ENCODE measurements at places on chromosomes 5 and 9.

- DNase-seq: peak; percentile 68
These were observed 79.3 kb upstream of the PRLR start for GRCh38 chr5:35309365-35310130.

- no peak for DNase-seq
These were observed 55.3 kb upstream of the MTAP start for GRCh38 chr9:21747175-21747574.

DNA sequence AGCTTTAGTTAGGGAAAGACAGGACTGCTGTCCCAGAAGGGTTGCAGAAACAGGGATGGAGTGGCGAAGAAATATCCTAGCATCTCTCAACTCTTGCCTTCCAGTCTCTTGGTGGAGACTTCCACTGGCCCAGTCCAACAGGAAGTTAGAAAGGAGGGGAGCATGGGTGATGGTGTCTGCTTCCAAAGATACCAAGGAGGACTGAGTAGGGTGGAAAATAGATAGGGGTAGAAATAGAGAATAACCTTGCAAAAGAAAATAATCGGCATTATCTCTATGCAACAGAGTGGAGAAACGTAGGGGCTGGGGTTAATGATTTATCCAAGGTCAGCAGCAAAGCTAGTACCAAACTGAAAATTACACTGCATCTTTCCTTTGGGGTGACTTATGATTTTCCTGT, 242.3 kb downstream of the PSAT1 start:
- DNase-seq: no peak

DNA sequence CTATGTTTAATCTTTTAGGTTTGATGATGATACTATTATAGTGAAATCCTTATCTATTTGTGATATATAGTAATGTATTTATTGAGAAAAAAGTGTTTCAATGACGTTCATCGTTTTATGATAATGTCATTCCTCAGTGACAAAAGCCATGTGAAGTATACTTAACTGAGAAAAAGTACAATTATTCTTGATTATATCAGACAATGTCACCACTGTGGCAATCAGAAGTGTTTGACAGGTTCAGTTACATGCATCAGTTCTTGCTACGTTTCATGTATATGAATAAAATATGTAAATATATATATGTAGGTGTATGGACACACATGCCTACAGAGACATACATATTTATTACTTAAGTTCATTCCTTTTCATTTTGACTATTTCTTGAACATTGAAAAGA, 341.5 kb upstream of the CDH10 start:
- no peak for DNase-seq

DNA sequence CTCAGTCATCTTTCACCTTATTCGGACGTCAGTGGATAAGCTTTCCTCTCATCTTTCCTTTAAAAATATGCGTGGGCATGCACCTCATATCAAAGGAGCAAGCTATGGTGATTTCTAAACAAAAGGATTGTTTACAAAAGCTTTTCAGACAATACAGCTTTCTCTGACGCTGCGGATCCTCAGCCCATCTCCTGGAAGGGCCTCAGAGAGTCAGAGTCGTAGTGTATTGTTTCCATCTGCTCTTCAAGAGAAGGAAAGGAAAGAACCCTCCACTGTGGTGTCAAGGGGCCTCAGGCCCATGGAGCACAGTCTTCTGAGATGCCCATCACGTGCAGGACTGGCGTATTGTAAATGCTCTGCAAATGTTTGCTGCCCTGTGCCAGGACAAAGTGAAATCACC, 163.4 kb upstream of the MAP1B start:
- DNase-seq: no peak
